ENCODE measurements at places on chromosomes 12 and 14.

DNA sequence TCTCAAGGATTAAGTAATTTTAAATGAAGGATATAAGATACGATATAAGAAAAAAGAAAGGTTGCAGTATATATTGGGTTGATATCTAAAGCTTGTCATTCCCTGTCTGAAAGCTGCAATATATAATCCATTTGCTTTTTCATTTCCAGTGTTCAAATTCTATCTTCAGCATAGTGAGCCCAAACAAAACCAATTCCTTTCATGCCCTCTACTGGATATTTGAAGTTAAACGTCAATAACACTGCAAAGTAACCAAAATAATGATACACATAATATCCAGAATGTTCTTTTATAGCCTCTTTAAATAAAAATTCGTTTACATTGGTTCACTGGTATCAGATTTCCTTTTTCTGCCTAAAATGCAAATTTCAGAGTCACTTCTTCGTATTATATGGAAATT, 64.5 kb upstream of the DAAM1 start:
- DNase-seq: peak; percentile 41

DNA sequence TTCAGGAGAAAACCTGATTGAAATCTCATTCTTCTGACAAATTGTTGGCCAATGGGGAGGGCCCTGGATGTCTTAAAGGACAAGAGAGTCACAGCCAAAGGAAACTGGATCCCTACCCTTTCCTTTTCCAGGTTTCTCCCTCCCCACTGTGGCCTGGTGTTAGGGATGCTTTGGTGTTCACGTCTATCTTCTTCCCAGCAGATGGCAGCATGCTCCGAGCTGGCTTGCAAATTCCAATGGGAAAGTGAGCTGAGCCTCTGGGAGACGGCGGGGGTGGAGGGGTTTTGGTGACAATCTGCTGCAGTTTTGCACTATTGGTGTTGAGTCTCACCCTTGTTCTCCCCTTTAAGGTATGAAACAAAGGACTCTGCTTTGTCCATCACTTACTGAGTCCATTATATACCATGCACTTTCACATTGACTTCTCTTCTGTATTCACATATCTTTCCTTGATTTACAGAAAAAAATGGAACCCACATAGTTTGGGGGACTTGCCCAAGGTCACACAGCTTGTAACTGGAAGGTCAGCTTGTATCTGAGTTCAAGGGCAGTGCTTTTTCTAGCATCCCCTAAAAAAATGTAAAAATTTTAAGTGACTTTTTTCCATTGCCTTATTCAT, 39.3 kb downstream of the CCDC177 start:
- peak; percentile 12 for DNase-seq

GRCh38 chr12:106133136-106134087, 5.3 kb downstream of the NUAK1 start:
- DNase-seq: no peak

- no peak for DNase-seq
These were observed 12.0 kb downstream of the TM7SF3 start for GRCh38 chr12:27002141-27002540.

GRCh38 chr12:62282057-62282774, 22.0 kb downstream of the USP15 start:
- no peak for DNase-seq

- no peak for DNase-seq
These were observed 410.8 kb upstream of the PDE3A start for GRCh38 chr12:19957308-19958125.

- no peak for DNase-seq
These were observed 93.7 kb downstream of the SOX5 start for GRCh38 chr12:23855813-23856212.

GRCh38 chr12:117778656-117779055, 190.1 kb downstream of the KSR2 start:
- no peak for DNase-seq

DNA sequence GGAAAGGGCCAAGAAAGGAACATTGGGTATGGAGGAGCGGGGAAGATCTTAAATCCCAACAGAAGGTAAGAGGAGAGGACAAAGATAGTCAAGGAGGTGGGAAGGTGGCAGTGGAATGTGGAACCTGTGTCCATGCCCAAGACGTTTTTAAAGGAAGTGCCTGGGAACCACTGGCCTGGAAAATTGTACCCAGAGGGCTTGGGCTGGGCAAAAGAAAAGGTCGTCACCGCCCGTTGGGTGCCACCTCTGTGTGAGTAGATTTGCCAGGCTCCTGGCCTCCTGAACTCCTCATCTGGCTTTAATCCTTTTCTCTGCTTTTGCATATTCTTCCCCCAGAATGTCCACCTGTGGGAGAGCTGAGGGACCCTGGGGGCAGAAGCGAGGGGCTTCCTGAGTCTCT, 32.6 kb downstream of the JDP2 start:
- DNase-seq: no peak

DNA sequence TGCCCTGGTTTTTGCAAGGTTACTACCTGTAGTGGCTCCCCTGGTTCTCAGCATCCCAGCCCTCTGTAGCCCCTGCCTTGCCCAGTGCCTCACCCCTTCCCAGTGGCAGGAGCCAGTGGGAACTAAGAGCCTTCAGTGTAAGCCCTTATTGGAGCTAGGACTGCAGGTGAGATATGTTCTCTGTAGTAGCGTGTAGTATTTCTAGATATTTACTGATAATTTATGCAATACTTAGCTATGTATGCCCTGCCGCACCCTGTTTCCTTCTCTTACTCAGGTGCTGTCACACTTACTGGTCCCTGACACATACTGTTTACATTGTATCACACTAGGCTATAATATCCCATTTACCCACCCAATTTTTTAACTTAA, 3.6 kb downstream of the BMAL2 start:
- DNase-seq: no peak

DNA sequence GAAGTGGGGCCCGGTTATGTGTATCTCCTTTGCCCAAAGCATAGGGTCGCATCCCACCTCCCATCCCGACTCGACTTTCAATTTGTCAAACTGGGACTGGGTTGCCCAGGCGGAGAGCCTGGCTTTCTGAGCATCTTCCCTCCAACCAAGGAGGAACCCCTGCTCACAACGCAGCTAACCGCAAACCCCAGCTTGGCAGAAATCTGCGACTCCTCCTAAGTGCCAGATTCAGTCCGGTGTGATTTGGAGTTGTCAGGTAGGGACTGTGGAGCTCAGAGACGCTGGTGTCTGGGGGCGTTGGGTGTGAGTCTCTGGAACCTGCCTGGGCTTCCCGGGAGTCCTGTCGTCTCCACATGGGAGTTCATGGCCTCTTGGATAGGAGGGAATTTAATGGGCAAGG, 1126.7 kb downstream of the AACS start:
- no peak for DNase-seq
